Osteocyte (in vitro differentiated cells): ENCODE measurements at places on chromosomes 1 and 21. TPM values are rescaled to one million over a fixed set of nuclear protein-coding genes. Genes with fewer than 3 reads are reported as not detected.

DNA sequence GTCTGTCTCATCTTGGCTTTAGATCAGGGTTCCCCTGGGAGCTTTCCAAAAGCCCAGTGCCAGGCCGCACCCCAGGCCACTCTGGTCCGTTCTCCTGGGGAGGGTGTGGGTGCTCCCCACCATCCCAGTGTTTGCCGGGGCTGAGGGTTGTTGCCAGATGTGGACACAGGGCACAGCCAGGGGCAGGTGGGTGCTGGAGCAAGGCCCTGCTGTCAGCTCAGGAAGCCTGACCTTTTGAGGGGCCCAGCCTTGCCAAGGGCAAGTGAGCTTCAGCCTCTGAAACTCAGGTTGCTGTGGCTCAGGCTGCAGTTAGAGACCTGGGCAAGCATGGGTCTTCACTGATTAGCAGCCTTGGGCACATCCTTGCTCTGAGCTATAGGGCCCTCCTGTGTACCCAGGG, 22.8 kb upstream of the ZBTB21 start:
- no peak for DNase-seq

DNA sequence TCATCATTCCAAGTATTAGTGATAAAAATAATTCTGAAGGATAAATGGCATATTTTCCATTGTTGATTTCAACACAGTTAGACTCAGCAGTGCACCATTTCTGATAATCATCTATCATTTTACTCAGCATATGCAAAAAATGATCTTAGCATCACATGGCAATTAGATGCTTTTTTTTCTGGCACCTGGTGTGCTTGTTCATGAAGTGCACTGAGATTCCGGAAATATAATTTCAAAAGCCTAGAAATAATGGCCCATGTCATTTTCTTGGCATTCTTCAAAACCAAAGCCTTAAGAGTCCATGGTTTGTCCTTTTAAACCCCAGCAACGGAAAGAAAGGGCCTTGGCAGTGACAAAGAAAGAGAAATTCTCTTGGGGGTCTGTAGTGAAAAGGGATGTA, 278.8 kb downstream of the KIF26B start:
- no peak for DNase-seq

ENAH gene
- 232 and 233 TPM in 2 replicates for total RNA-seq

KCNH1 gene
- total RNA-seq, result 7.3 and 9.4 TPM in 2 replicates

- no peak for DNase-seq
Measured at GRCh38 chr1:24635195-24635843, 7.8 kb upstream of the SRRM1 start.

PROK1 gene
- total RNA-seq, result not detected in 2 replicates

- DNase-seq, result no peak
Measured at GRCh38 chr1:209389258-209389657, 194.3 kb upstream of the CAMK1G start.

CYP4X1 gene
- 0.38 and 0.89 TPM in 2 replicates for total RNA-seq

C8B gene
- not detected in 2 replicates for total RNA-seq

NTNG1 gene
- not detected in 2 replicates for total RNA-seq

GRCh38 chr21:46613391-46613790, 8.5 kb upstream of the S100B start:
- no peak for DNase-seq

GRCh38 chr1:63316598-63316983, 5.8 kb upstream of the FOXD3 start:
- no peak for DNase-seq

DNA sequence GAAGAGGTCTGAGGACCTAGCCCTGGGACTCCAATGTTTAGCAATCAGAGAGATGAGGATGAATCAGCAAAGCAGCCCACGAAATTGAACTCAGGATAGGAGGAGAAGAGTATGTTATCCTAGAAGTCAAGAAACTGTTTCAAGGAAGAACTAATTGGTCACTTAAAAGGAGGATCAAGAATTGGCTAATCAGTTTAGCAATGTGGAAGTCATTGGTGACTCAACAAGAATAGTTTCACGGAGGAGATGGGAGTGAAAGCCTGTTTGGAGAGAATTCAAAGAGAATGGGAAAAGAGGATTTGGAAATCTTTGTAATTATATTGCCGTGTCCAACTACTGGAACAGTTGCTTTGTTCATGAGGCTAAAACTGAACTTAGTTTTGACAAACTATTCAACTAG, 7.4 kb downstream of the HMCN1 start:
- no peak for DNase-seq

DNA sequence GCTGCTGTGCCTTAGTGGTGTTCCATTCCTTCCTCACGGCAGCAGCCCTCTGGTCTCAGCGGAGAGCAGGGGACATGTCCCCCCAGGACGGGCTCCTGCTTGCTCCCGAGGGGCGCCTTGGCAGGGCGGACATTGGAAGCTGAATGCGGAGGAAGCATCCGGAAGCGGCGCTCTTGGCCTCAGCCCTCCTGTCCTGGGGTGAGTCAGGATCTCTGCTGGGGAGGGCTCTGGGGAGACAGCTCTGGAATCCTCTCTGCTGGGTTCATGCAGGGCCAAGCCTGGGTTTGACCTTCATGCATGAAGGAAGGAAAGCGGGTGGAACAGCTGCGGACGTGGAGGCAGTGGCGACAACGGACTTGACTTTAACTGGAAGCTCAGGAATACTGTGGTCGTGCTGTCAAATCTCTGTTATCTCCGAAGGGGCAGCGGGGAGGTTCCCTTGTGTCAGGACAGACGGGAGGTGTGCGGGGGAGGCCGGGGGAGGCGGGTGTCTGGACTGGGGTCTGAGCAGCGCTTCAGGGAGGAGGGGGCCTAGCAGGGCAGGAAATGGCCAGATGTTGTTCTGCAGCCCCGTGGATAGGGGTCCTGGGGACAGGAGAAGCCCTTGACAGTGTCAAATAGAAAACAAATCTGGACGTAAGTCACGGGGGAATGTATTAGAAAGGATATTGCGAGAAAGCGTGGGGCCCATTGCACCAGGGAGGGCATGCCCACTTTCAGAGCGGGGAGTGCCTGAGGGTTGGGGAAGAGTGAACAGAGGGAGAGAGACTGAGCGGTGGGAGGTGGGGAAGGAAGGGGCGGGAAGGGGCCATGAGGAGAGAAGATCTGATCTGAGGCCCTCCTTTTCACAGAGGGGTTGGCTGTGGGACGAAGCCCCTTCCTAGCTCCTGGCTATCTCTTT, 26.6 kb downstream of the CRYAA start:
- peak; percentile 80 for DNase-seq
